ENCODE measurements at places on chromosomes 2 and 18.

DNA sequence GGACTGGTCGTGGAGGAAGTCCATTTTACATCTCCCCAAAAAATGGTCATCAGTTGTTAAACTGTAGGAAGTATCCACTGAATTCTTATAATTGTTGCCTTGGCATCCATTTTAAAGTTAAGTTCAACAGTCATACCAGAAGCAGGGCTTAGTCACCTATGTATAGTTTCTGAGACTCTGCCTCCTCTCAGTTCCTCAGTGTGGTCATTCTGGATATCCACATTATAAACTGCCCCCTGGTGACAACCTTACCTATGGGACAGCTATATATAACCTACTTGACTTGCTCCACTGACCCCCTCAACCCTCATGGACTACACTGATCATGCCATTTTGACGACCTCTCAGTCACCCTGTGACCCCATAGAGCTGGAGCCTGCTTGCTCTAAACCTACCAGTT lies 617.0 kb downstream of the LRP1B start:
- no peak for DNase-seq

DNA sequence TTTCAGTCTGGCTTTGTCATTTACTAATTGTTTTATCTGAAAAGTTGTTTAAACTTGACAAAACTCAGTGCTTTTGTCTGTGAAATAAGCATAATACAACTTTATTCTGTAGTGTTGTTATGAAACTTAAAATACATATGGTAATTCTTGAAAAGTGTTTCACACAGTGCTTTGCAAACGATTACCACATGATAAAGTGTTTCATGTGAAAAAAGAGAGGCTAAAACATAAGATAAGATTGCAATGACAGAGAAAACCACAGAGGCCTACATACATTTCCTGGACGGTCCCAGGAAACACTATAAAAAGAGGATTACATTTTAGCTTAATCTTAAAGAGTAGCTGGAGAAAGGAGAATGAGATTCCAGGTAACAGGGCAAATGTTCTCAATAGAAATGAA lies 1934.6 kb upstream of the LRRTM1 start:
- DNase-seq = no peak

DNA sequence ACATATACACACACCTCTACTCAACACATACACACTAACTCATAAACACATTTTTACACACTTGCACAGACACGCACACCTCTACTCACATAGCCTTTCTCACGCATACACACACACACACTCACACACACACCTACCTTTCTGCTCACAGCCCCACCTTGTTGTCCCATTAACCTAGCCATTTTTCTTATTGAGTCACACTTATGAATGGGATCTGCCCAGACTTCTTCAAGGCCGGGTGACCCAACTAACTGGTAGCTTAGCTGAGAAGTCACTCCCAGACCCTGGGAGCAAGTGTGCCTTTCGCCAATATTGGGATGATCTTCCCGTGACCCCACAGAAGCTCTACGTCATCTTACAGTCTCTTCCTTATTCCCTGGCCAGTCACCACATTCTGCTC lies 192.2 kb downstream of the NCK2 start:
- no peak for DNase-seq

- DNase-seq = no peak
Observed at GRCh38 chr2:73997813-73998212, 13.1 kb downstream of the TET3 start.

GRCh38 chr2:58291726-58292438 lies 50.8 kb upstream of the FANCL start:
- no peak for DNase-seq

DNA sequence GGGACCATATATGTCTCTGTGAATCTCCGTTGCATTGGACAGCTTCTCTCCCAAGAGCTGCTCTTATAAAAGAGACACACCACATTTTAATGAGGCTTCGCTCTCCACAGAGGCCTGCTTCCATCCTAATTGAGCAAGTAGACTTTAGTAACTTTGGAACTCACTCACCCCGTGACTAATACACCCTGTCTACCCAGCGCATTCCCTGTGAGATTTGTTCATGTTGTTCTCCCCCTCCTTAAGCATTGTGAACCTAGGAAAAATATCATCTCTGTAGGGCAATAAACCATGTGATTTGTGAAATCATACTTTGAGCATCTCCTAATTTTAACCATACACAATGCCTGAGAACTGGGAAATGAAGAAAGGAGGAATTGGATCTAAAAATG lies 56.9 kb downstream of the MCFD2 start:
- DNase-seq = no peak

DNA sequence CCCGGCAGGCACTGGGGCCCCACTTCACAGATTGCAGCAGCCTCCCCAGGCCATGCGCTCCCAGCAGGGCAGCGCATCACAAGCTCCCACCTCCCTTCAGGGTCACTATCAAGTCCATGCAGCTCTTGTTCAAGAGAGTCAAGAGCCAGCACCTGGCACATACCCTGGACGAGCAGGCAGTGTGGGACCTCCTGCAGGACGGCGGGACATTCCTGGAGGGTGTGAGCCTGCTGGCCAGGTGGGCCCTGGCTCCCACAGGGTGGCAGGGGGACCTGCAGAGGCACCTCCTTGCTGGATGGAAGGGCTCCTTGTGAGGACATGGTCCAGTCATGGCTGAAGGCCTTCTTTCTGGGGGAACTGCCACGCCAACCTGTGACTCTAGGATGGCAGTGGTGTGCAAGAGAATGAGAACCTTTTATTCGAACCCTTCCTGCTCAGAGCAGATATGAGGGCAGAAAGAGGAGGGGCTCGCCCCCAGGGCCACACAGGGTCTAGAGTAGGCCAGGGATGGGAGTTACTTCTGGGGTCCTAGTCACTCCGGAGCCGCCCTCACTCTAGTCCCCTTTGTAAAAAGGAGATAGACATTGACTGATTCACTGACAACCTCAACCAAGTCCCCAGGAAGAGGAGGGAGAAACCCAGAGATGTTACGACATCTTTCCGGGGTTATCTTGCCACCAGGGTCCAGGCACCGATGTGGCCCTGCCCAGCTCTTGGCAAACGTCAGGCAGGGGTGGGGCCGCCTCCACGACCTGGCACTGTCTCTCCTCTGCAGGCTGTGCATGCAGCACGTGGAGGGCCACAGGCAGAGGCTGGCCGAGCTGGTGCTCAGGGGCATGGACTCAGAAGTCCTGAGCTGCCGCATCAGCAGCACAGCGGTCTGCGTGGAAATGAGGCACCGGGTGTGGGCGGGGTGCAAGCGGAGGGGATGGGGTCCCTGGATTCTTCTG lies 31.3 kb downstream of the HJURP start:
- DNase-seq = no peak

- DNase-seq = no peak
Observed at GRCh38 chr2:120625865-120626560, 109.7 kb upstream of the GLI2 start.

GRCh38 chr18:59960272-59960671 lies 60.5 kb downstream of the PMAIP1 start:
- no peak for DNase-seq

- DNase-seq = no peak
Observed at GRCh38 chr18:50674307-50674980, 114.6 kb downstream of the MAPK4 start.

- DNase-seq = peak; percentile 38
Observed at GRCh38 chr18:79385708-79386341, 9.9 kb upstream of the NFATC1 start.

DNA sequence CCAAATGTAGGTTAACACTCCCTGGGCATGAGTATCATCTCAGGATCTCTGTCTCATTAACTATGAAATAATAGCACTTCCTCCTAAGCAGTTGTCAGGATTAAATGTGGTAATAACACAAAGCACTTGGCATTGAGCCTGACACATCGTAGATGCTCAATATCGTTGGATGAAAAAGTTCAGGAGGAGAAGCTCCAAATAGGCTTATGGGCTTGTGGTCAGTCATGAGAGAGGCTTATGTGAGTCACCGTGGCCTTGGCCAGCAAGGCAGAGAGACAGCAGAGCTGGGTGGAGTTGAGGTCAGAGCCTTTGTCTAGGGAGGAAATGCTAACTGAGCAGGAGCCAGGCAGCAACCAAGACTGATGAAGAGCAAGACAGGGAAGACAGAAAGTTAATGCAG lies 68.3 kb upstream of the PPM1B start:
- peak; percentile 78 for DNase-seq

- peak; percentile 76 for DNase-seq
Observed at GRCh38 chr2:8412586-8412985, 269.3 kb upstream of the ID2 start.

DNA sequence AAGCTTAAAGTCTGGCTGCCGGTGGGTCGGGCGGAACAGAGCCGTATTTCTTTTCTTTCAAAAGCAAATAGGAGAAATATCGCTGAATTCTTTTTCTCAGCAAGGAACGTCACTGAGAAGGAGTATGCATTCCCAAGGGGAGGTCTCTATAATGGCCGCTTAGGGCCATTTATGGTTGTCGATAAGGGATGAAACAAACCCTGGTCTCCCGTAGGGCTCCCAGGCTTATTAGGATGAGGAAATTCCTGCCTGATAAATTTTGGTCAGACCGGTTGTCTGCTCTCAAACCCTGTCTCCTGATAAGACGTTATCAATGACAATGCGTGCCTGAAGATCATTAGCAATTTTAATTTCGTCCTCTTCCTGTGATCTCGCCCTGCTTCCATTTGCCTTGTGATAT lies 227.7 kb upstream of the ZEB2 start:
- DNase-seq = no peak

GRCh38 chr2:141118836-141119235 lies 1012.0 kb downstream of the LRP1B start:
- no peak for DNase-seq

DNA sequence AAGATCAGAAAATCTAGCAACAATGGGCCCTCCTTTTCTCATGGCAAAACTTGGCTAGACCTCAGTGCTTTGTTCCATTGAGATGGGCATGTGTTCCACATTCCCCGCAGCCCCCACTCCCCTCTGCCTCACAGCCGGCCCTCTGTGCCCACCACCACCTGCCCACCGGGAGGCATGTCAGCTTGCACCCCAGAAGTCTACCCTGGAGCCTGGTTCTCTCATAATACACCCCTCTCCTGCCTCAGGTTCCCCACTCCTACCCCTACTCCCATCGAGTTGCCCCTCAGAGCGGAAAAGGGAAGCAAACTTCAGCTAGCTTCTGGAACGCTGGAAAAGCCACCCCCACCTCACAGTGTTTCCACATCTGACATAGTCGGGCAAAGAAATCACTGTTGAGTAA lies 219.0 kb downstream of the ANAPC1 start:
- no peak for DNase-seq

- no peak for DNase-seq
Observed at GRCh38 chr18:46324087-46324955, 220.1 kb downstream of the HAUS1 start.

DNA sequence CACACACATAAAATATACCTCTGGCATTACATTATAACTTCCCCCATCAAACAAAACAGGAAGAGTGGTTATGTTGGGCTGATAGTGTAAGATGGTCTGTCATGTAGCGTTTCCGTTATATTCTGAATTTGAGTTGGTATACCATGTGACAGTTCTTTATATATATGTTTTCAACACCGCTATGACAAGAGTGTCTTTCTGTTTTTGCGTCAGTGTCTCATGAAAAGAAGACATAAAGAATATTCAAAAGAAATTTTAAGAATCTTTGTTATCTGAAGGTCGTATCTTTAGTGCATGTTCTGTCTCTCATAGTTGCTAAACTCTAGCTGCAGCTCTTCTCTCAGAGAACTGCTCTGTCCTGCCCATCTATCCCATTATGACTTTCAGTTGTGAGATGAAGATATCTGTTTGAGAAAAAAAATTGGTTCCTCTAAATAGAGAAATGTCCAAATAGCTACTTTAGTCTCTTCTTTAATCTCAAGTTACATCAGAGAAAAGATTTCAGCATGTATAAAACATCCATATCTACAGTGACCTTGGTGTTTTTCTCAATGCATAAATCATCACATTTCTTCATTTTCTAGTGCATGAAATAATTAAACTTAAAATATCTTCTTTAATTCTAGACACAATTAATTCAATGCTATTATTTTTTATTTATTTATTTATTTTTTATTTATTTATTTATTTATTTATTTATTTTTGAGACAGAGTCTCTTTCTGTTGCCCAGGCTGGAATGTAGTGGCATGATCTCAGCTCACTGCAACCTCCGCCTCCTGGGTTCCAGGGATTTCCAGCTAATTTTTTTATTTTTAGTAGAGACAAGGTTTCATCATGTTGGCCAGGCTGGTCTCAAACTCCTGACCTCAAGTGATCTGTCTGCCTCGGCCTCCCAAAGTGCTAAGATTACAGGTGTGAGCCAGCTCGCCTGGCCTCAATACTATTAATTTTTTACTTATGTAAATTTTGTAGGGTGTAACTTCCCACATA lies 24.3 kb upstream of the PSME4 start:
- no peak for DNase-seq

- peak; percentile 93 for DNase-seq
Observed at GRCh38 chr18:22559414-22560274, 141.9 kb upstream of the CTAGE1 start.

DNA sequence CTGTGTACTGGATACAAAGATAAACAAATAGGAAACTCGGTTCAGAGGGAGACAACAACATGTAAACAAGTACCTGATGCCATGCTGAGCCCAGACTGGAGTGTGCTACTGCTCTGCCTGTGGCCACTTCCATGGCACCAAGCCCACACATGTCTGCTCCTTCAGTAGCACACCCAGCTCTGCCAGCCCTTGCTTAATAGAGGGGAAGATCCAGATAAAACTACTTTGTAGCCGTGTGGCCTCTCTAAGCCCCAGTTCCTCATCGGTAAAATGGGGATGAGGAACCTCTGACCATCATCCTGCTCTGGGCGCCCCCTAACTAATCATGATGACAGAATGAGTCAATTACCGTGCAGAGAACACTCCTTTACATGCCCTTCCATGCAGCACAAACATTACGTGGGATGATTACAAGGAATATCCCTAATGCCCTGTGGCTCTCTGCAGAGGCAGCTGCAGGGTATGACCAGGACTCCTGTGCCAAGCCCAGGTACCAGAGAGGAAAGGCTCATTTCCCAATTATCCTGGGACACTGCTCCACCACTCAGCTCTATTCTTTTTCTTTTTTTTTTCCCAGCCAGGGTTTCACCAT lies 34.9 kb downstream of the DNMT3A start:
- peak; percentile 54 for DNase-seq

GRCh38 chr2:85680707-85681371 lies 12.8 kb upstream of the SFTPB start:
- DNase-seq = no peak

DNA sequence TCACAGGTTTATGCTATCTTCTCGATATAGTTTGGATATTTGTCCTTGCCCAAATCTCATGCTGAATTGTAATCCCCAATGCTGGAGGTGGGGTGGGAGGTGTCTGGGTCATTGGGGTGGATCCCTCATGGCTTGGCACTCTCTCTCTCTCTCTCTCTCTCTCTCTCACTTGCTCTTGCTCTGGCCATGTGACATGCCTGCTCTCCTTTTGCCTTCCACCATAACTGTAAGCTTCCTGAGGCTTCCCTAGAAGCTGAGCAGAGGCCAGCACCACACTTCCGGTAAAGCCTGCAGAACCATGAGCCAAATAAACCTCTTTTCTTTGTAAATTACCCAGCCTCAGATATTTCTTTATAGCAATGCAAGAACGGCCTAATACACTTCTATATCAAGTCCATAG lies 41.3 kb upstream of the PGAP1 start:
- no peak for DNase-seq
